ENCODE measurements at places on chromosomes 4 and X. TPM values are rescaled to one million over a fixed set of nuclear protein-coding genes. Genes with fewer than 3 reads are reported as not detected.

SRPX gene
- total RNA-seq: 78.4 TPM

RASSF6 gene
- 10.1 TPM for total RNA-seq

CHIC1 gene
- 3.0 TPM for total RNA-seq

GPR34 gene
- 4.9 TPM for total RNA-seq

- no peak for DNase-seq
Observed at GRCh38 chr4:86947501-86948120, 12.8 kb downstream of the AFF1 start.

DNA sequence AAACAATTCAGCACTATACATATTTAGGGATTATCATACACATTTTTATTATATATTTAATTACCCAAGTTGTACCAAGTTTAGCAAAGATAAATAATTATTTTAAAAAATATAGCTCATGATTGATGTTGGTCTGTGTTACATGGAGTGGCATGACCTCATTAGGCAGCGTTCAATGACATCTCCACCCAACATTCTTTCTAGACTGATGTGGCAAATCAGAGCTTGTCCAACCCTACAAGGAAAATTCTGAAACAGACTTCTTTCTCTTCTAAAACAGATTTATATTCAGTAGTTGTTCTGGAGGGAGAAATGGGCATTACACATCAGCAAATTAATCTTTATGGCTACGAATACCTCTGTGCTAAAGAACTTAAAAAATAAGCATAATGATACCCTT is 189.7 kb downstream of the PDGFC start:
- no peak for DNase-seq

GRCh38 chr4:91035276-91035675 is 908.1 kb downstream of the CCSER1 start:
- no peak for DNase-seq

DNA sequence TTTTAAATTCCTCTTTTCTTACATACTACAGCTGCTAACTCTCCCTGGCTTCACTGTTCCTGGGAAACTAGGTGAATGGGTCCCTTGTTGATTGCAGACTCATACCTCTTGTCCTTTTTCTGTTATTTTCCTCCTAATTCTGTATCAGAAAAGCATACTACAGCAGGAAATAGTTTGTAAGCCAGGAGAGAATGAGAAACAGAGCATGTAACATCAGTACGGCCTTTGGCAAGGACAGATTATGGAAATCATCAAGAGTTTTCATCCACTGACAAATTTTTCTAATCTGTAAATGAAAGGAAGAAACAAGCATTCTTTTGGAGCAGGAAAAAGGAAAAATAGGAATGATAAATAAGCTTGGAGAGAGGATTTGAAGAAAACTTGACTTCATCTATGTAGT is 239.2 kb downstream of the ANTXR2 start:
- no peak for DNase-seq

GRCh38 chrX:151753313-151754046 is 18.9 kb downstream of the CNGA2 start:
- peak; percentile 66 for DNase-seq

DNA sequence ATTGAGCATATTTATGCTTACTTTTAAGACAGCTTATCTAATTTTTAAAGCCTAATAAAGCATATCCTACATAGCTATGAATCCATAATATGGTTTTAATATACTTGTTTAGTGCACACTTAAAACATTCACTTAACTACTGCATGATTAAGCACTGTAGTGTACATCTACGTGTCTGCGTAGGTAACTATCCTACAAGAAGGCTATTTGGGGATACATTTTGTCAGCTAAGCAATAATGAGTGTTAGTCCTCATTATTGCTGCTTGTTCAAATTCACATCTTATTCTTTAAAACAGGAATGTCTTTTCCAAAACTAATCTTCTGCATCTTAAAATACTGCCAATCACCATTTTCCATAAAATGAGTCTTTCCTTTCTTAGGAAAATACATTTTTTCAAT is 38.6 kb downstream of the GASK1B start:
- no peak for DNase-seq
